SIG-M5 (cell line): ENCODE measurements at places on chromosomes 5 and 9.
A peak's percentile ranks its signal among the peaks of the same experiment; 100 is the strongest.

DNA sequence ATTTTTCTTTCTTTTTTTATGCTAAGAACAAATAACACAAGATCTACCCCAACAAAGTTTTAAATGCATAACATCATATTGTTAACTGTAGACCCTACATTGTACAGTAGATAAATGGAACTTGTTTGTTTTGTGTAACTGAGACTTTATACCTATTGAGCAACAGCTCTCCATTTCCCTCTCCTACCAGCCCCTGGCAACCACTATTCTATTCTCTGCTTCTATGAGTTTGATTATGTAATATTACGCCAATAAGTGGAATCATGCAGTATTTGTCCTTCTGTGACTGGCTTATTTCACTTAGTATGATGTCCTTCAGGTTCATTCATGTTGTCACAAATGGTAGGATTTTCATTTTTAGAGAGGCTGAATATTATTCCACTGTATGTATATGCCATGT is 308.2 kb upstream of the PRR16 start:
- peak; percentile 35 for DNase-seq

- DNase-seq = no peak
These were observed 46.4 kb upstream of the PLIN2 start for GRCh38 chr9:19173598-19174125.

DNA sequence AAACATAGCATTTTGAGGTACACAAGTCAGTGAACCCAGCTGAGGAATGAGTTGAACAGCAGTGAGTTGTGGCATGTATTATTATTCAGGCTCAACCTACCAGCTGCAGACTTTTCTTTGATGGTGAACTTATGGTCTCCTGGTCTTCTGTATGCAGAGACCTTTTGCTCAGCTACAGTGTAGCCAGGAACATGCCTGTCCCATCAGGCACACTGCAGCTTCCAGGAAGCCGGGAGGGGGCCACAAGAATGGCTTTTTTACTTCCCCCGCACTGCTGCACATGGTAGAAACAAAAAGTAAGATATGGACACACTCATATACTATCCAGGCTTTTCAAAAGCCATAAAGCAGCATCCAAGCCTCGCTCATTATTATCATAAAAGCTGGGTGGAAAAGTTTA is 65.3 kb upstream of the PLPP1 start:
- DNase-seq = no peak

DNA sequence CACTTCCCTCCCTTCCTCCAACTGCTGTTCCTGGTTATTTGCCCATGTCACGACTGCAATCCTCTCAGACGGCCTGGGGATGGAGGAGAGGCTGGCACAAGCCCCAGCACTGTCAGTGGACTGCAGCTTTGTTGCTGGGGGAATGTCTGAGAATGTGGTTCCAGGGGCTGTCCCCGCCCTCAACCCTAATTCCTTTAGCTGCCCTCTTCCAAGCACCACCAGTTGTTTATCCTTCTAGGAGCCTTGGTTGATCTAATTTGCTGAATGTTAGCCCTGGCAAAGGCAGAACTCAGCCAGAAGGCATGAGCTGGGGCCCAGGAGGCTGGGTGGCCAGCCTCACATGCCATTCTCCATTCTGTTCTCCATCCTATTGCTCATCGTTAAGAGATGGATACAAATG is 51.6 kb downstream of the ADAM19 start:
- no peak for DNase-seq

DNA sequence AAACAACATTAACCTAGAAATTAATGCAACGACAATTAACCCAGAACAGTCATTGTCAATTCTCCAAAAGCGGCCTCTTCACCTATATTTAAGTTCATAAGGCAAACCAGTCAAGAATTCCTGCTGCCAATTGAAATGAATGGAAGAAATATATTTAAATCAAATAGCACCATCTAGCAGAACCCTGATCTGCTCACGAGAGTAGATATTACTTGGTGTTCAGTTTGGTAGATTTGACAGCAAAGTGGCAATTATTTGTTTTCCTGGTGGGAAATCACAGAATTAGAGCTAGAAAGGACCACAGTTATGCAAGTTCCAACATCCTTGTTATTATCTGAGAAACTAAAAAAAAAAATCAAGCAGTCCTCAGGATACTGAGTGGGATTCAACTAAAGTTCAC is 2.3 kb downstream of the SSBP2 start:
- no peak for DNase-seq

DNA sequence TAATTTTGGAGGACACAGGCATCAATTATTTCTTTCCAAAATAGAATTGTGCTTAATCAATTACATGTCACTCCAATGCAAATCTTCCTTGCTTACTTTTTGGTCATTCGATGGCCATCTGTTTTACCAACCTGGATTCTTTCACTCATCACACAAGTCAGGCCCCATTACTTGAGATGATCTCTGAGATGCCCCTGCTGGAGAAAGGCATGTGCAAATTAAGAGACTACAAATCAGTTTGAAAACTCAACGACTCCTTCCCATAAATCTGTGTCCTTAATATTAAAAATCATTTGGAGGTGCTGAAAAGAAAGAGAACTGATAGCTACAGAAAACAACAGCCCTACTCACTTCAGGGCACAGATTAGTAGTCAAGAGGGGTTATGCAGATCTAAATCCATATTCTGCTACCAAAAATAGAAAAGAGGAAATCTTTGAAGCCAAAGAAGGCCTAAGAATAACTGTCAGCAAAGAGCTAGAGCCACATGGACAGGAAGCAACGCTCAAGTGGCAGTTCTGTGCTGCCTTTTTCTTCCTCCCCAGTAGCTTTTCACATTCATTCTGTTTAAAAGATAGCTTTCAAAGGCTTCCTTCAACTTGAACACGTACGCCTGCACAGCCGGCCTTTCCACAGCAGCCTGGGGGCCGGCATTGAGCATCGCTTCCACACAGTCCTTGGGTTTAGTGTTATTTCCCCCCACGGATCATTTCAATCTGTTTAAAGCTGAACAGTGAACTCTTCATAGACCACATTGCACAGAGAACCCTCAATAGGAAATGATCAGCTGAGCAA is 79.3 kb upstream of the MAP3K1 start:
- DNase-seq = peak; percentile 50

GRCh38 chr5:16656561-16657191 is 39.9 kb upstream of the RETREG1 start:
- no peak for DNase-seq

GRCh38 chr5:43711496-43711895 is 108.5 kb downstream of the NNT start:
- DNase-seq = no peak

DNA sequence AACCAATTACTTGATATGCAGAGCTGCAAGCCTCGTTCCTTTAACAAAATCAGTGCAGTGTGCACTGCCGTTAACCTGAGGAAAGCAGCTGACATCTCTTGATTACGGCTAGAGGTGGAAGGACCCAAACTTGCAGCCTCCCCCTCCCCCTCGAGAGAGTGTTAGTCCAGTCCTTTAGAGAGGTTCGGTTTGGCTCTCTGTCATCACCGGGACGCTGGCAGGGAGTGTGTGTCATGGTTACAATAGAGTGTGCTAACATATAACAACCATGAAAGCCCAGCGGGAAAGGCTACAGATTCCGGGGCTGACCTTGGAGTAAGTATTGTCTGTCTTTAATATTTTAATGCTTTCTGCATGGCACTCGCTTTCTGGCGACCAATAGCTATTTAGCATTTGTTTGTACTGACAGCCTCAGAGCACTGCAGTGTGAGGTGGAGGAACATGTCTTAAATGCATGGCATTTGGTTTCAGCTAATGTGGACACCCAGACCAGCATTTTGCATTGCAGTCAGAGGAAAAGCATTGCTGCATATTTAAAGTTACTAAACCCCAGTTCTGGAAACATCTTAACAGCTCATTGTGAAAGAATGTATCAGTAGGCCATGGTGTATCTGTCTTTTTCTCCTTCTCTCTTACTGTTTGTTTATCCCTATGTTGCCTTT is 237.5 kb downstream of the CD180 start:
- no peak for DNase-seq

GRCh38 chr5:38603691-38604090 is 47.2 kb upstream of the LIFR start:
- no peak for DNase-seq

DNA sequence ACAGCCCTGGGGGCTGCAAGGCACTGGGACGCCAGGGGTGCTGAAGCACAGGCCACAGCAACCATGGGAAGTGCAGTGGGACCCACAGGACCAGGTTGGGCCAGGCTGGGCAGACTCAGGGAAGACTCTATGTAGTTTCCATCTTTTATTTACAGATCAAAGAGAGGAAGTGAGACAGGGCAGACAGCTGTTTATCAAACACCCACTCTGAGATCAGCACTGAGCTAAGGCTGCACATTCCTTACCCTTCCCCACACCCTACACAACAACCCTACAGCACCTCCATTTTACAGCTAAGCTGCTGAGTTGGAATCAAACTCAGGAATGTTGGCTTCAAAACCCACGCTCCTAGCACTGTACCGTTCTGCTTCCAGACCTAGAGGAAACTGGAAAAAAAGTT is 19.8 kb downstream of the BARHL1 start:
- DNase-seq = no peak

- peak; percentile 28 for DNase-seq
These were observed at the start of gene ZMYND19 for GRCh38 chr9:137590469-137591383. Gene ZMYND19, minus strand, starts transcription at chr9:137590512. Its CDS starts 249 bp downstream, at chr9:137590263.

DNA sequence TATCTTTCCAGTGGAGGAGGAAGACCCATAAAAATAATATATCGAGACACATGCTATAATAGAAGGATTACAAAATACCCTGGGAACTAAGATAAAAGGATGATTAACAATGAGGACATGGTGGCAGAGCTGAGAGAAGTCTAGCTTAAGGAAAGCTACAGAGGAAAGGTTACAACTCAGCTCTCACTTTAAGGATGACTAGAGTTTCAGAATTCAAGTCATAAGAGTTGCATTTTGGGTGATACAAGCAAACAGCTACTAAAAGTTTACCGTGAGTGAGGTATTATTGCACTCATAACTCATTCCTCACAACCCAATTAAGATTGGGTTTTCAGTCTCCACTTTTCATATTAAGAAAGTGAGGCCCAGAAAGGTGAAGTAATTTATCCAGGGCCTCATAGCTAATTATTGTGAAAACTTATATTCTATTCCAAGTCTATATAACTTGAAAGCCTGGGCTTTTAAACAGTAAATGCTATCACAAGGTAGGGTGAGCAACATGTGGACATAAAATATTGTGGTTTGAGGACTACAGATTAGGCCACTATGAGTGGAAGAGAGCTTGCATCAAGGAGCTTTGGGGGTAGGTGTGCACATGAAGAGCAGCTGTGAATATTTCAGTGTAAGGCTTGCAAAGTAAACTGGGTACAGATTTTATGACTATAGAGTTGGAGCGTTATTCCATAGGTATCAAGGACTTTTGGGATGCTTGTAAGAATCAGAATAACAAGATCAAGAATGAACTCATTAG is 28.0 kb downstream of the JAKMIP2 start:
- DNase-seq = no peak

DNA sequence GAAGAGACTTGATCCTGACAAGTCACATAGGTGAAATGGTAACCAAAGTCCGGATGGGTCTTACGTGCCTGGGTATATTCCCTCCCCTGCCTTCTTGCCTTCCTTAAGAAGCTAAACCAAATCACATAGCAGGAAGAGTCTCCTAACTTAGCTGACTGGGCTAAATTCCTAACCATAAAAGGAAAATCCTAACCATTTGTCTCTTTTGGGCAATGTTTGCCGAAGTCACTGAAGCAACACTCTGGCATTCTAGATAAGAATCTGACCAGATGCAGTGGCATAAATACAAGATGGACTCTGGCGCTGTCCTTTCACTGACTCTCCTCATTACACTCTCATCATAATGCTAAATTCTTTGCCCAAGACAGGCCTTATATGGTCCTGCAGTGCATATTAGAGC is 625.5 kb upstream of the RORB start:
- DNase-seq = no peak

GRCh38 chr5:41822036-41822435 is 48.2 kb downstream of the OXCT1 start:
- DNase-seq = no peak

GRCh38 chr5:109844695-109845094 is 155.0 kb downstream of the MAN2A1 start:
- DNase-seq = no peak

GRCh38 chr9:132752877-132753592 is 82.8 kb downstream of the GTF3C4 start:
- no peak for DNase-seq

GRCh38 chr9:4680750-4681149 is 1.4 kb downstream of the CDC37L1 start:
- DNase-seq = no peak

GRCh38 chr9:21077781-21078180 is at the start of gene IFNB1:
Gene IFNB1, minus strand, starts transcription at chr9:21077942. Its CDS starts 73 bp downstream, at chr9:21077869.
- no peak for DNase-seq

DNA sequence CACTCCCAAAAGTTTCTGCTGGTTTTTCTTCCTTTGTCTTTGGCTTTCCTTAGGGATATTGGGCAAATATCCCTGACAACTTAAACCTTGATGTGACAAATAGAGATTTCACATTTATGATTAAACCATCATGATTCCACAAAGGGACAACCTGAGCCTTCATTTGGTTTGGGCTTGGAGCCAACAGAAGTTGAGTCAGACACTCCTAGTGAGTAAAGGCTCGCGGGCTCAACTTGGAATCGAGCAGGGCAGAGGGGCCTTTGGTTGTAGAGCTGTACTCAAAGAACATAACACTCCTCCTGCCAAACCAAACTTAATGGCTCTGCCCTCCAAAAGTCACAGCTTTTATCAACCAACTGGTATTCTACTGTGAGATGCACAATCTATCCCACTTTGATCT is 290.2 kb upstream of the MAP3K1 start:
- no peak for DNase-seq

- no peak for DNase-seq
These were observed 596 bp downstream of the IRF1 start for GRCh38 chr5:132489871-132490483.

DNA sequence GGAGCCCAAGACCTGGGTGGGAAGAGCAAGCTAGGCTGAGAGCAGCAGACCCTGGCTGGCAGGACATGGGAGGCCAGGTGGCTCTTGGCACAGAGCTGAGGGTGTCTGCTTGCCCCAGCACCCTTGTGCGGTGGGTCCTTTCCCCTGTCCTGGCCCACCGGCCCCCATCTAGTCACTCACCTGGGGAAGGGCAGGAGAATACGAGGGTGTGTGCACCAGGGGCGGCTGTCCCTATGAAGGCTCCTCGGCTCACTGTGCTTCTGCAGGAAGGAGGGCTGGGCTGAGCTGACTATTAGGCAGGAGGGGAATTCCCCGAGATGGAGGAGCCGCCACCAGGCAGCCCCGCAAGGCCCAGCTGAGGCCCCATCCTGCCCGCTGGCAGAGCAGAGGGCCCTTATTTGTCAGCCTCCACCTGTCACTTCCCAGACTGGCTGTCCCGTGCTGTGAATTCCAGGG is 6.1 kb upstream of the TNIP1 start:
- no peak for DNase-seq

DNA sequence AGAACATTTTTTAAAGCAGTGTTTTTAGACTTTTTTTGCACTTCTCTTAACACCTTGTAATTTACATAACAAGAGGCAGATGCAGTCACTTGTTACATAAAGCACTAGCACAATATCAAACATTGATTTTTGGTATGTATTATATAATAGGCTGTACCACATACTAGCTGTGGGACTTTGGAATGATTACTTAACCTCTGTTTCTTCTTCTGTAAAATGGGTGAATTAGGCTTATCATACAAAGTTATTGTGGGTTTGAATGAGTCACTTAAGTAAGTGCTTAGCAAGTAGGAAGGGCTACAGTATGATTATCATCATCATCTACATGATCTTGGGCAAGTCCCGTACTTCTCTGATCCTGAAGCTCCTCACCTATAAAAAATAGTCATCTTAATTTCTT is 2.1 kb downstream of the FAM81B start:
- DNase-seq = no peak

- no peak for DNase-seq
These were observed 4.0 kb upstream of the ADAMTS16 start for GRCh38 chr5:5135957-5136676.

- DNase-seq = no peak
These were observed 47.6 kb downstream of the THBS4 start for GRCh38 chr5:80082731-80083100.
